Mesangial cell (primary cell): ENCODE measurements at places on chromosomes 1 and 21. TPM values are rescaled to one million over a fixed set of nuclear protein-coding genes. Genes with fewer than 3 reads are reported as not detected.

The ITLN2 gene
- total RNA-seq = not detected in 2 replicates

The SOX13 gene
- total RNA-seq = 3.6 and 6.3 TPM in 2 replicates

The KRTAP11-1 gene
- not detected in 2 replicates for total RNA-seq

The SAMD13 gene
- total RNA-seq = 0.49 and 1.4 TPM in 2 replicates

The MATN1 gene
- total RNA-seq = not detected in 2 replicates

The ADAMTSL4 gene
- total RNA-seq = 0.98 and 5.8 TPM in 2 replicates

The HMGCS2 gene
- not detected in 2 replicates for total RNA-seq

The TXNIP gene
- 18.7 and 484 TPM in 2 replicates for total RNA-seq

The DMRTA2 gene
- total RNA-seq = not detected in 2 replicates

The CAMK2N1 gene
- 6.4 and 14.1 TPM in 2 replicates for total RNA-seq

The PGLYRP4 gene
- not detected in 2 replicates for total RNA-seq

The HMCN1 gene
- 2.9 and 23.2 TPM in 2 replicates for total RNA-seq

The NID1 gene
- 43.7 and 59.7 TPM in 2 replicates for total RNA-seq

The POGK gene
- total RNA-seq = 21.3 and 22.2 TPM in 2 replicates

The C1orf53 gene
- total RNA-seq = 5.5 and 6.7 TPM in 2 replicates

The ITLN1 gene
- not detected in 2 replicates for total RNA-seq

The GREM2 gene
- under 0.01 and 0.13 TPM in 2 replicates for total RNA-seq

The LRRC3 gene
- 2.9 and 3.5 TPM in 2 replicates for total RNA-seq

The GPA33 gene
- 0.13 TPM in 1 of 2 replicates, not detected in the other for total RNA-seq

The NLRP3 gene
- total RNA-seq = 0.25 and 0.81 TPM in 2 replicates

The BTG2 gene
- total RNA-seq = 5.5 and 14.5 TPM in 2 replicates

The HLX gene
- 2.8 and 3.9 TPM in 2 replicates for total RNA-seq

The CASQ2 gene
- not detected in 2 replicates for total RNA-seq

The KIAA0040 gene
- 2.0 and 3.9 TPM in 2 replicates for total RNA-seq

The FAM78B gene
- under 0.01 and 0.38 TPM in 2 replicates for total RNA-seq
